Frontal cortex (tissue), 4 donors: ENCODE measurements at places on chromosomes 6 and 20. TPM values are rescaled to one million over a fixed set of nuclear protein-coding genes. Genes with fewer than 3 reads are reported as not detected.

DNA sequence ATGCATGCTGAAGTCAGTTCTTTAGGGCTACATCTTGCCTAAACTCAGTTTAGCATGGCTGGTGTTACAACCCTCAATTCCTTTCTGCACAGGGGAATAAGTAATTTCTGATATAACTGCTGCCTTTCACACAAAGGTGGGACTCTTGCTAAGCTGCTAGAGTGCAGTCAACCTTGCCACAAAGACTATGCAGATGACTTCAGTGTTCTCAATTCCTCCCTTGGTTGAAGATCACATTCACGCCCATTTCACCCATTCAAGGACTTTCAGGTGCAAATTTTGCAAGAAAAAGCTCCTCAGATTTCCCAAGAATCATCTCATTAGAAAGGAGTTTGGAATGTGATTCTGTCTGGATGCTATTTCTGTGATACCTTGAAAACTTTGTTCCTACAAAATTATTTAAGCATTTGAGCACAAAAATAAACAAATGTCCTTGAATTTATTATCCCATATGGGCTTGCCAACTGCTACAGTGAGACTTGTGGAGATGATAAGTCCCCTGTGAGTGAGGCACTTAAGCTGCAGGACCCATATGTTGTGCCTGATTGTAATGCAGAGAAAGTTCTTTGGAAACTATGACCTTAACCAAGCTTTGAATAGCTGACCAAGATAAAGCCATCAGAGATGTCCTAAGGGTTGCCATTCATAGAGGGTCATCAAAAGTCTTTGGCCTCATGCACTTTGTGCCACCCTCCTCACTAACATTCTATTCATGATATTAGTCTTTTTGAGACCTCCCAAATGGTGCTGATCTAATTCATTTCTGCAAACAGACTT, 111.8 kb downstream of the PLCB4 start:
- no peak for DNase-seq

GRCh38 chr20:42432496-42433334, 757.0 kb downstream of the PTPRT start:
- DNase-seq: no peak

- DNase-seq: no peak
Observed at GRCh38 chr20:50146732-50147662, 6.5 kb downstream of the PEDS1 start.

- DNase-seq: no peak
Observed at GRCh38 chr6:6407071-6407741, 86.7 kb upstream of the F13A1 start.

DNA sequence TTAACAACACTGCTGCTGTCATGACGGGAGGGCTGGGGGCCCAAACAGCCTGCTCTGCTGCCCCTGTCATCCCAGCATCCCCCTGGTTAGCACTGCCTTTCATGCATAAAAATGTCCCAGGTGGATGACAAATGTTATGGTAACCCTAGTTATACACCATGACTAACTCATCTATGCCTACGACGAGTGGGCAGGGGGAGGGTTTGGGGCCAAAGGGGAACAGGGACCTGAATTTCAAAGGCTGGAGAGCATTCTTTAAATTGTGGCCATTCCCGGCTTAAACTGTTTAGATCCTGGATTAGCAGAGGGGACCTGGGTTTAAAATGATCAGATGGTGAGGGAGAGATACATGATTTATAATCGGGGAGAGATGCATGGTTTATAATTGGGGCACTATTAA, 24.4 kb downstream of the GNAS-AS1 start:
- no peak for DNase-seq

- DNase-seq: no peak
Observed at GRCh38 chr20:24873025-24873620, 75.9 kb upstream of the CST7 start.

GRCh38 chr20:62210496-62210855, 9.6 kb downstream of the HRH3 start:
- DNase-seq: no peak

GRCh38 chr20:48789781-48790472, 37.9 kb downstream of the PREX1 start:
- no peak for DNase-seq

- no peak for DNase-seq
Observed at GRCh38 chr6:142784344-142784743, 160.6 kb downstream of the HIVEP2 start.

DNA sequence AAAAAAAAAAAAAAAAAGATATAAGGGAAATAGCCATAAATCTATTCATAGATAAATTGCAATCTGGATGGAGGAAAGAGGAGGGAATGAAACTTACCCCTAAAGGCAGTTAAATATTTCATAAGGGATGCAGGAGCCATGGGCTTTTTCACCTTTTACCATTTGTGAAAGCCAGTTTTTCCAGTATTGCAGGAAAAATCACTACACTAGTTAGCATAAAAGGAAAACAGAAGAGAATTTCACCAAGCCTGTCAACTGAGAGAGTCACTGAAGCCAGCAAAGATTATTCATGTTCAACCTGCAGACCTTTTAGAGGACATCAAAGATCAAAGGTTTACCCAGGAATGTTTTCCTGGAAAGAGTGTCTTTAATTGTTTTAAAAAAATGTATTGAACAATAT, 969.7 kb downstream of the KIF16B start:
- no peak for DNase-seq

DNA sequence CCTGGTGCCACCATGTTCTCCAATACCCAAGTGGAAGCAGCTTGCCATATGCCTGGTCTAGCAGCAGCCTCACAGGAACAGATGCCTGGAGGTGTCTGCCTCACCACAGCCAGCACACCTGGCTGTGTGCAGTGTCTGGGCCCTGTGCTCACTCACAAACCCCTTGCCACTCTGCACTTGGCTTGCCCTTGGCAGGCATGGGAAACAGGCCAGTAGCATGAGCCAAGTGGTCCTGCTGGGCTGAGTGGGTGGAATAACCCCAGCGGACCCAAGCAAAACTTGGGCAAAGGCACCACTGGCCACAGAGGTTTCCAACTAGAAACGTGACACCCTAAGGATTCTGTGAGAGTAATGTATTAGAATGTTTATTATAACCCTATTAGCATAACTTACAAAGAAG, 600.5 kb upstream of the GJE1 start:
- DNase-seq: no peak

DNA sequence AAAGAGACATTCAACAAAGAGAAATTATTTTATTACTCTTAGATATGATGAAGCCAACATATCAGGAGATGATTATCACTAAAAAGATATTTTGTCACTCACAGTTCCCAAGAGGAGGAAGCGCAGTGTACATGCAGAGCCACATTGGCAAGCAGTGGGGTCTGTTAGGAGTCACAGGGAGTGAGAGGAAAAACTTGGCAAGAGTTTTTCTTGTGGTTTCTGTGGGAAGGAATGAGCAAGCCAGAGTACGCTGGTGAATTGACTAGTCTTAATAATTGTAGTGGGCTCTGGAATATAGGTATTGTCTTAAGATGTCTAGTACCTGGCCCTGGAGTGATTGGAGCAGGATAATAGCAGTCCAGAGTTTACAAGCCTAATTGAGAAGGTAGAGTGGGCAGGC, 1095.2 kb downstream of the GRIK2 start:
- no peak for DNase-seq

DNA sequence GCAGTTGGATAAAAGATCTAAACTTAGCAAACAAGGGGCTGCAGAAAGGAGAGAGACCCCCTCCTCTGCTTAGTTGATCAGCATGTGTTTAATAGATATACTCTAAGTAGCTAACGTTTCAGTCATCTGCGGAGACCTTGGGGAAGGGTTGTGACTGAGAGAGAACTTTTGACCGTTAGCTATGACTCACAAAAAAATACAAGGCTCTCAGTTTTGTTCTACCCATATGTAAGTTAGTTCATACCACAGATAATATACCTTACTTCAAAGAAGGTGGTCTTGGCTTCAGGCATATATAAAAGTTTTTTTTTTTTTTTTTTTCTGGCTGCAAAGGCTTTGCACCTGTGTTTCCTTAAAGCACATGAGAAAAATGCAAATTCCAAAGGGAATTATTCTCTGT, 258.9 kb downstream of the GJA1 start:
- DNase-seq: no peak

- no peak for DNase-seq
Observed at GRCh38 chr20:63082939-63083735, 76.4 kb upstream of the BHLHE23 start.

DNA sequence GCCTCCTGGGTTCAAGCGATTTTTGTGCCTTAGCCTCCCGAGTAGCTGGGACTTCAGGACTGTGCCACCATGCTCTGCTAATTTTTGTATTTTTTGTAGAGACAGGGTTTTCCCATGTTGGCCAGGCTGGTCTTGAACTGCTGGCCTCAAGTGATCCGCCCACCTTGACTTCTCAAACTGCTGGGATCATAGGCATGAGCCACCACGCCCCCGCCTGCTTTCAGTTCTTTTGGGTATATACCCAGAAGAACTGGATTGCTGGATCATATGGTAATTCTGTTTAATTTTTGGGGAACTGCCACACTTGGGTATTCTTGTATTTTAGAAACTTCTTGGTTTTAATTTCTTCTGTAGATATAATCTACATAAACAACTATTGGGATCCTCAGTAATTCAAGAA, 17.0 kb downstream of the CDS2 start:
- DNase-seq: no peak

Gene RBPJL
- total RNA-seq: not detected

Gene LIN28B
- 0.41 TPM for total RNA-seq

Gene C6orf52
- total RNA-seq: 0.82 TPM

Gene SLC4A11
- total RNA-seq: under 0.01 TPM

Gene HLA-DQA2
- total RNA-seq: not detected

Gene ANKRD66
- total RNA-seq: not detected

Gene LZTS3
- total RNA-seq: 13.9 TPM

Gene ARHGAP40
- total RNA-seq: 0.41 TPM

Gene TFAP2C
- 2.4 TPM for total RNA-seq

Gene SRSF3
- 217 TPM for total RNA-seq

Gene CNKSR3
- 4.1 TPM for total RNA-seq
